ENCODE measurements at places on chromosomes 2 and 18.

GRCh38 chr2:103004426-103004942 lies 242.7 kb downstream of the TMEM182 start:
- no peak for ATAC-seq

- ATAC-seq = no peak
These were observed 33.6 kb downstream of the HJURP start for GRCh38 chr2:233820774-233821105.

DNA sequence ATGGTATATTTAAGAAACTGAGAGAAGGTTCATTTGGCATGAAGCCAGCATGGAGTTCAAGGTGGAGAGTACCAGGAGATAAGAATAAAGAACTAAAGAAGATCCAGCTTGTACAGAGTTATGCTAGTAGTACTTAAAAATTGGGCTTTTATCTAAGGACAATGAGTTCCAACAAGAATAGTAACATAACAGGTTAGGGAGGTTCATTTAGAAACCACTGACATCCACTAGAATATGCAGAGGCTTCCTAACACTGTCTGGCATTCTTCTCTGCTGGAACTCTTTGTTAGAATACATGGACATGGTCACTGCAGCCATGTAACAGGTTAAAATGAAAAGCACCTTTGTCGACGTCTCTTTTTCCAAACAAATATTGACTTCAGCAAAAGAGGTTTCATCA lies 42.6 kb upstream of the DSC1 start:
- ATAC-seq = no peak

- ATAC-seq = no peak
These were observed 3.7 kb upstream of the ASIC4 start for GRCh38 chr2:219510512-219511135.

GRCh38 chr2:17476830-17477229 lies 41.4 kb downstream of the RAD51AP2 start:
- ATAC-seq = no peak

DNA sequence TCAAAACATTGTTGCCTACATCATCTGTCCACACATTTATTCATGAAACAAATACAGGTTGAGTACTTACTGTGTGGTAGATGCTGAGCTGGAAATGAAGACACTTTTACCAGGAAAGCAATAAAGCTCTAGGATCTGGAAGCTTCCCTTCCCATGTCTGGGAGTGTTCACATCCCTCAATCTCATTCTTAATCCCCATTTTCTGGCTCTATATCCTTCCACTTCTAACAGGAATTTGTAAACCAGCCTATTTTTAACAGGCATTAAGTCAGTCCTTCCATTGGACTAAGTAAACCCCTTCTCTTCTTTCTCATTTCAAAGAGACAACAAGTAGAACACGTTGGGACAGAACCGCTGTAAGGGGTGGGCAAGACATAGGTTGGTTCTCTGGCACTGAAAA lies 589.5 kb downstream of the ARHGAP15 start:
- ATAC-seq = no peak

DNA sequence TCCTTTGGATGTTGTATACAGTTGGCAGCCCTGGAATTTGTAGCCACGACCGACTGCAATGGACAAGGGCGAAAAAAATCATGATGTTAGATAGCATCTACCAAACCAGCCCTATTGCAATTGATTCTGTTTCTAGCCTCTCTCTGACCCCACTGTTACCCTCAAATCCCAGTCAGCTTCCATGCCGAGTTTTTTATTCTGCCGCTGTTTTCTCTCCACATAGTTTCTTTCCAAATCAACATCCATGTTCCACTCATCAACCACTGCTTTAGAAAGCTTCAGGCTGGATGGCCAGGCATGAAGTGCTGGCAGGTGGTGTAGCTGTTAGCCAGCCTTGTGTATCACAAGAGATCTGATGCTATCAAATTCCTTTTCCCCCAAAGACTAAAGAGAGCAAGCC lies 272.8 kb downstream of the FIGN start:
- no peak for ATAC-seq

DNA sequence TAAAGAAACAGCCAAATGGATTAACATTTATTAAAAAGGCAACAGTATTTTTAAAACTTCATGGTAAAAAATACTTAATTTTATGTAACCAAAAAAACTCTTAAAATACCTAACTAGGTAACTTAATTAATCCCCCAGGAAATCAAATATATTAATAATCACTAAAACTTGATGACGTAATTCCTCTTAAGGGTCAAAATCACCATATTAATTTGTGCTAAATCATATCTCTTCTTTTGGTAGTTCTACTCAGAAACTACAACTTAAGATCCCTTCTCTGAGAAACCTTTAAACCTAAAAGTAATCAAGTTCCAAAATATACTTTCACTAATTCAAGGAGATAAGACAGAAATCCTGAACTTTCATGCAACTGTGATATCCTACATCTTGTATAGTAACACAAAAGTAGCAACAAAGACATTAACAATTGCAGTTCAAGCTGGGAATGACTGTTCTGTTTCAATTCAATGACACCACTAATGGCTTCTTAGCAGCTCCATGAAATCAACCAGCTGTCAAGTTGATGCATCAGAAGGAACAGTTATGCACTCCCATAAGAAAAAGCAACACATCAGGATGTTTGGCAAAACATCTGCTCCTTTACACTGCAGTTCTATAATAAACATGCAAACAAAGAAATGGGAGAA lies 4.0 kb downstream of the BAZ2B start:
- ATAC-seq = no peak

DNA sequence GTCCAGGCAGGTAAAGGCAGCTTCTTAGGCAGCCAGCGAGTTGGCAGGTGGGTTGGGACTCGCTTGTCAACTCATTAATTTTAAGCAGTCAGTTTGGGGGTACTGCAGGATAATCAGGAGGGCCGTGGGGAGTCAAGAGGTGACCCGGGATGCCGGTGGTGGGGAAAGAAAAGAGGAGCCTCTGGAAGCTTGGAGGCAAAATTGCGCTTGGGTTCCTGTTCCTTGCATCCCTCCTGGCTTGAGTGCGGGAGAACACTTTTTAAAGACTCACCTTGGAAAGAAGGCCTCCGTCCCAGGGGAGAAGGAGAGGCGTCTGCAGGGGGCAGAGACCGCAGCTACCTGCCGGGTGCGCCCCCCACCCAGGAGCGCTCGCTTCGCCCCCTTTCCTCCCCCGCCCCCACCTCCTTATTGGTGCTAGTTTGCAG lies at the start of gene KCNJ3:
Gene KCNJ3 (plus strand): TSS at position 400 of the 425 bp plus-strand sequence. CDS start 81 bp downstream, outside the sequence.
- ATAC-seq = no peak

DNA sequence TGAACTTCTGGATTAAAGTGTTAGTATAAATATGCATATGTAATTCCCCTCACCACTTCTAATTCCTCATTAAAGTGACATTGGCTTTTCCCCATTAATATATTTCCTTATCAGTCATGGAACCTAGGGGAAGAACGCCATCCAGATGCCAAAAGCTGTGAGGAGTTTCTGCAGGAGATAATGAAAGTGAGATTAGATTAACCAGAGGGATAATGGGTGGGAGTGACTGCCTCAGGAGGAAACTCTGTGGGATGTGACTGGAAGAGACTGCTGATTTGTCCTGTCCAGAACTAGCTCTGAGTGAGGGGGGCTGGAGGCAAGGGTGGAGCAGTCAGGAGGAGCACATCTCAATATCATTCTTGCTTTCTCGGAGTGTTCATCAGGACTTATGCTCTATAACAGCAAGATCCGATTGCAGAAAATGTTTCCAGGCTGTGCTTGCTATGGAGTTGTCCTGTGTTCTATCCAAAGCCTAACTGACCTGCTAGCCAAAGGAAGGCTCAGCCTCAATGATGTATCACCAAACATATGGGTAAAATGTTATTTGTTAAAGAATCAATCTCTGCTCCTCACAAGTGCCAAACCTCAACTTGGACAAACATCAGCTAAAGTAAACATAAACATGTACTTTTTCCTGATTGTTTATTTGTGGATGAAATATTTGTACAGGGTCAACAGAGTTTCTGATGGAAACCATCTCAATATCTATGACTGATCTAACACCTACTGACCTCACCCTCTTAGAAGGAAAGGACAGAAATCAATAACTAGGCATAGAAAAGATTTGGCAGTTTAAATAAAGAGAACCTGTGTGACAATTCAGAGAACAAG lies 118.5 kb downstream of the ASXL3 start:
- no peak for ATAC-seq

GRCh38 chr2:160394153-160394552 lies 99.5 kb downstream of the RBMS1 start:
- peak; percentile 95 for ATAC-seq

GRCh38 chr2:219210196-219210885 lies 3.8 kb downstream of the ZFAND2B start:
- ATAC-seq = no peak

DNA sequence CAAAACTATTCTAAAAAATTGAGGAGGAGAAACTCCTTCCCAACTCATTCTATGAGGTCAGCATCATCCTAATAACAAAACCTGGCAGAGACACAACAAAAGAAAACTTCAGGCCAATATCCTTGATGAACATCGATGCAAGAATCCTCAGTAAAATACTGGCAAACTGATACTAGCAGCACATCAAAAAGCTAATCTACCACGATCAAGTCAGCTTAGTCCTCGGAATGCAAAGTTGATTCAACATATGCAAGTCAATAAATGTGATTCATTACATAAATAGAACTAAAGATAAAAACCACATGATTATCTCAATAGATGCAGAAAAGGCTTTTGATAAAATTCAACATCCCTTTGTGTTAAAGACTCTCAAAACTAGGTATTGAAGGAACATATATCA lies 63.1 kb downstream of the EHBP1 start:
- ATAC-seq = no peak

GRCh38 chr2:6475155-6475940 lies 390.4 kb downstream of the CMPK2 start:
- no peak for ATAC-seq

- ATAC-seq = no peak
These were observed 659.5 kb downstream of the TSN start for GRCh38 chr2:122414902-122415301.

DNA sequence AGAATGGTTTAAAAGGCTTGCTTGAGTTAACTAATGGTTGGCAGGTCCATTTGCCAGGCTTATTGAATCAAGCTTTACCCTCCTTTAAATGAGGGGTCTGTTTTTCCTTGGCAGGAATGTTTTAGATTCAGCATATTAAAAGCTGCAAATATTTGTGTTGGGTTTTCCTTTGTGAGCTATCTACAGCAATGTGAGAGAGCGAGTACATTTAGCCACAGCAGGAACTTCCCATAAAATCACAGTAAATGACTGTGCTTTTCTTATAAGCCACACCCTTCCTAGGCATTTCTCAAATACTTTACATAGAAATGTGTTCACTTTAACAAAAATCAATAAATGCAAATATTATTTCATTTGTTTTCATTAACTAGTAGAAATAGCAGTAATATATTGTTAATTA lies 23.9 kb downstream of the CALCRL start:
- no peak for ATAC-seq

DNA sequence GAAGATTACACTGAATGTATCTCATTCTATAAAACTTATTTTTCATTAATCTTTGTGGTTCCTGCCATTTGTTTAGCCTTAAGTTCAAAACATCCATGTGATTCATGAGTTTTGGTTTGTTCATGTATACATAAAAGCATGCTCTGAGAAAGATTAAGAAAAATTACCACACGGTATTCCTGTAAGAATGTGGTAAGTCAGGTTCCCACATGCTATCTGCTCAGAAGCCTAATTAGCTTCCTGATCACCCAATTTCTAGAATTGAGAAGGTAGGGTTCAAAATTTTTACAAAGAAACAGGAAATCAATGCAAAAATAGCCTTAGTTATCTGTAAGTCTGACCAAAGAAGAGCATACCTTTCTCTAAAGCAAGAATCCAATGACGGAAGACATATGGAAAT lies 241.6 kb upstream of the VRK2 start:
- no peak for ATAC-seq

DNA sequence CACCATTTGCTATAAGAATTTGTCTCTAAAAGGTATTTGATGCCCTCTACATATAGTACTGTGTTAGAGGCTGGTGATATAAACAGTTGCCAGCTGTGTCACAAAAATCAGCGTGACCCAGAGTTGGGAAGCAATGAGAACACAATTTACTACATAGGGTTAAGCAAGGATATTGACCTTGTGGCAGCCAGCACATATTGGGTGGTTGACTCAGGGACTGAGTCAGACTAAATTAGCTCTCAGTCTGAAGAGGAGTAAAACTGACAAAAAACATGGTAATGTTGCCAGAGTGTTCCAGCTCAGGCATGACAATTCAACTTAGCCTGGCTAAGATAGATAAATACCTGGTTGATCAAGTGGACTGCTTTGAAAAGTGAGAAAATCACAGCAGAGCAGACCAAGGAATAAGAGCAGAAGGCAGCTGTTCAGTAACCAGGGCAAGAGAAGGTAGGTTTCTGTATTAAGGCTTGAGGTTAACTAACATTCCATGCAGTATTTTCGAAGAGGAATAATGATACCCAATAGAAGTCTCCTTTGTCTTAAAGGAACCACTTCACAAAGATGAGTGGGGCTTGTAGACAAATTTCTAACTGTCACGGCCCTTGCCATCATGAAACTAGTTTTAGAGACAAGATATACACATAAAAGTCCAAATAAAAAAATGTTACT lies 108.2 kb upstream of the ERBB4 start:
- no peak for ATAC-seq

GRCh38 chr2:96957244-96957643 lies 29.1 kb downstream of the FAM178B start:
- no peak for ATAC-seq

- ATAC-seq = no peak
These were observed 349.9 kb downstream of the CTNNA2 start for GRCh38 chr2:79862756-79863155.

DNA sequence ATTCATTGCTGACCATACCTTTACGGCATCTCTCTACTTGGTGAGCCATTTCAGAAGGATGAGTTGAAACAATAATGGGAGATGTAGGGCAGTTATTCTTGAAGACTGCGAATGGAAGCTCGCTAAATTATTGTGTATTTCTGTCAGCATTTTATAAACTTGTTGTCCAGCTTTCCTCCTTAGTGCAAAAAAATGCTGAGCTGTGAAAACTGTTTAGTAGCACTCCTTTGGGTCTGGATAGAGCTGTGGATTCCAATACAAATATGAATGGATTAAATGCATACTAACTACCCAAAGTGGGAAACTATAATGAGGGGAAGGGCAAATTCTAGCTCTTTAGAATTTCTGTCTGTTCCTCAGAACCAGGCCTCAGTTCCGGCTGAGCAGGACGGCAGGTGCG lies 461.6 kb downstream of the TXNL1 start:
- ATAC-seq = no peak

DNA sequence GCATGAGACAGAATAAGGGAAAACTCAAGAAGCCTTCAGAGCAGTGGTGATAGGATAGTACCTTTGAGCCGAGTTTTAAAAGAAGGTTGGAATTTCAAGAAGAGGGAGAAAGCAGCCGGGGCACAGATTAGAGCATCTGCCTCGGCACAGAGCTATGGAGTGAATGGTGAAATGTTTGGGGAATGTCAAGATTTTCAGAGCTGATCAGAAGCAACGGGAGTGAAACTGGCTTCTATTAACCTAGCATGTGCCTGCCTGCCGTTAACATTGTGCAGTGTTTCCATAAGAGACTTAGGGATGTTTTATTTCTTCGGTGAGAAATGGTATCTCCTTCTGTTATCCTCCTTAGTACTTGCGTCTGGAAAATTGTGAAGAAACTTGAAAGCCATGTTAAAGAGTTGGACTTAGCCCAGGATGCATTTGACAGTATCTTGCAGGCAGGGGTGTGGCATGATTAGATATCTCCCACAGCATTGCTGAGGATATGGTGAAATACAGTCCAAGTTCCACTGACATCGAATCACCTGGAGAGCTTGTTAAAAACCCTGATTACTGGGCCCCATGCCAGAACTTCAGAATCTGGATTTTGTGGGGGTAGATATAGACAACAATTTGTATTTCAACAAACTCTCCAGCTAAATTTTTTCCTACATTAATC lies 96.8 kb upstream of the PPP1CB start:
- ATAC-seq = no peak
